ENCODE measurements at places on chromosomes 16 and 17.

- no peak for DNase-seq
Observed at GRCh38 chr16:22638393-22639206, 127.9 kb downstream of the NPIPB5 start.

DNA sequence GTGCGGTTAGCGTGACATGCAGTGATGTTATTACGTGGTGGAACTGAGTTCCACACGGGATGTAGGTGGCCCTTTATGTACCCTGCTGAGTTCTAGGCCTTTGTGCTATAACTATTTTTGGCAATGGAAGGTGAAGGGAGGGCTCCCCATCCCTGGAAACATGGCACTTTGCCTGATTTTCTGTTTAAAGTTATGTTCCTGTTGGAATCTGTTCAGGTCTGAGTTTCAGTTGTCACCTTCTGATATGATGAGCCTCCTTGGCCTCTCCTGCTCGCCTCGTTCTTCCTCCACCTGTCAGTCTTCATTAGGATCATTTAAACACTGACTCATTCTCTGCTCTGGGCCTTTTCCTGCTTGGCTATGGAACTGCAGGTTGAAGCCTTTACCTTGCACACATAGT lies 200.6 kb downstream of the FTO start:
- no peak for DNase-seq

- no peak for DNase-seq
Observed at GRCh38 chr16:17392857-17393692, 77.7 kb downstream of the XYLT1 start.

- no peak for DNase-seq
Observed at GRCh38 chr17:34711646-34712045, 132.3 kb downstream of the TMEM132E start.

GRCh38 chr17:60538726-60539125 lies 12.7 kb upstream of the APPBP2 start:
- no peak for DNase-seq

DNA sequence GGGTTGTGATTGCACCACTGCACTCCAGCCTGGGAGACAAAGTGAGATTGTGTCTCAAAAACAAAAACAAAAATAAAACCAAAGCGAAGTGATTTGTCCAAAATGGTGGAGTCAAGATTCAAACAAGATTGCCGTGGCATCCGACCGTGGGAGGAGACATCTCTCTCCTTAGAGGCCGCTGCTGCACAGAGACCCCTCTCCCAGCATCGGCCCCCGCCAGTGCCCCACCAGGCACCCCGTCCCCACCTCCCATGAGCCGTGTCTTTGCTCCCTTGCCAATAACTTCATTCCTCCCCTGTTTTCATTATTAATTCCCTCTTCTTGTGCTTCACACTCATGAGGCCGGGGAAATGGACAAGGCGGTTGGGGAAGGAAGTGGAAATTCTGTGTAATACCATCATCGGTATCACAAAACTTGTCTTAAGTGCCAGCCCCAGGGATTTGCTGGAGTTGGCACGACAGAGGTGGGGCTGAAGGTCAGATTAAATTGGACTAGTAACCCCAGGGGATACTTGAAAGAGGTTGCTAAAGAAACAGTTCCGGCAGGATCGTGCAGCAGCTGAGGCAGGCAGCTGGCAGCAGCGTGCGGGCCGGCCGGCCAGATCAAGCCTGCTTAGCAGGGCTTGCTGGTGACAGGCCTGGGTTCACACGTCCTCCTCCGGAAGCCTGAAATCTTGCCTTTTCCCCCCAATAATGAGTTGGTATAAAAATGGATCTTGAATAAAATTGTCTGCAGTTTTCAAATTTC lies 66.8 kb downstream of the RTN4RL1 start:
- no peak for DNase-seq

- no peak for DNase-seq
Observed at GRCh38 chr16:31010585-31011325, at the start of gene STX1B. Gene STX1B, minus strand, starts transcription at chr16:31010638. Its CDS starts 242 bp downstream, at chr16:31010396.

- no peak for DNase-seq
Observed at GRCh38 chr17:57104461-57105175, 19.6 kb downstream of the AKAP1 start.

- no peak for DNase-seq
Observed at GRCh38 chr16:31273676-31274075, 13.9 kb downstream of the ITGAM start.

DNA sequence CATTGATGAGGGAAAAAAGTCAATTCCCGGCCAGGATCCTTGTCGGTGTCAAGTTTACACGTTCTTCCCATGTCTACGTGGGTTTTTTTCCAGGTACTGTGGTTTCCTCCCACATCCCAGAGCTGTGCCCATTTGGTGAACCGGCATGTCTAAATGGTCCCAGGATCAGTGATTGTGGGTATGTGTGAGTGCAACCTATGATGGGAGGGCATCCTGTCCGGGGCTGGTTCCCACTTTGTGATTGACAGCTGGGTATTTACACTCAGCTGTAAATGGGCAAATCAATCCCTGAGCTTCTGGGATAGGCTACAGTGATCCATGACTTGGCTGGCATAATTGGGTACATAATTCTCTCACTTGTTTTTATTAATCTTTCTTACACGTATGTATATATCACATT lies 91.2 kb upstream of the IRX6 start:
- DNase-seq = no peak

- no peak for DNase-seq
Observed at GRCh38 chr17:305090-305976, 47.3 kb downstream of the RPH3AL start.

- no peak for DNase-seq
Observed at GRCh38 chr16:18792836-18793433, 2.8 kb upstream of the RPS15A start.

GRCh38 chr16:72159801-72160200 lies 12.2 kb downstream of the PMFBP1 start:
- DNase-seq = no peak

DNA sequence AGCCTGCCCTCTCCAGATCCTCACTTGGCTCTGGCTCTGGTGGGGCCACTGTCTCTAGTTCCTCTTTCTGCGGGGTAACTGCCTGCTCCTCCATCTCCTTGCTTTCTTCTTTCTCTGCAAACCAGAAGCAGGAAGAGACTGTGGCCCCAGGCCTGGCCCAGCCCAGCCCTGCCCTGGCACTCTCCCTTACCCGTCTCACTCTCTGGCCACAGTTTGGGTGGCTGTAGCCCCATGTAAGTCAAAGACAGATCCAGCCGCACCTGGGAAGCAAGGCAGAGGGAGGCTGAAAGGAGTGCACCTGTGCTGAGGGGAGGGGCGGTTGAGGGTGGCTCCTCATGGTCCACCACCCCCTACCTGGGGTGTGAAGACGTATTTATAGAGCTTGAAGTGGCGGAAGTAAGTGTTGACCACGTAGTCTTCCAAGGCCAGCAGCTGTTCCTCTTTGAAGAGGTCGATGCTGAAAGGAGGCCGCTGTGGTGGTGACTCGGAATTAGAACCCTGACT lies 2.8 kb downstream of the CFAP119 start:
- no peak for DNase-seq

DNA sequence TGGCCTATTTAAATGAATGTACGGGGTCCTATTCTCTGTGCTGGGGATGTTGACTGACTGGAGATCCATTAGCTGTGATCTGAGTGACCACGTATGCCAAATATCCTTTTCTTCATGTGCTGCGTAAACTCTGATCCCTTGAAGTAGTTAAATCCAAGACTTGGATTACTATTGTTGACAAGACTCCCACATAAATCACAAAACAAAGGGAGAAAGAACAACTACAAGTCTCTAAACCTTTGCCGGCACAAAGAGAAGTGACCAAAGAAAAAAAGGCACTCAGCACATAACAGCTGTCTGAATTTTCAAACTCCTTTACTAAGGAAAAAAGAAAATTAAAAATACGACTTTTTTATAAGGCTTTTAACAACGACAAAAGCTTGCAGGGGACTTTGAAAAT lies 559.9 kb upstream of the CDH8 start:
- DNase-seq = no peak

DNA sequence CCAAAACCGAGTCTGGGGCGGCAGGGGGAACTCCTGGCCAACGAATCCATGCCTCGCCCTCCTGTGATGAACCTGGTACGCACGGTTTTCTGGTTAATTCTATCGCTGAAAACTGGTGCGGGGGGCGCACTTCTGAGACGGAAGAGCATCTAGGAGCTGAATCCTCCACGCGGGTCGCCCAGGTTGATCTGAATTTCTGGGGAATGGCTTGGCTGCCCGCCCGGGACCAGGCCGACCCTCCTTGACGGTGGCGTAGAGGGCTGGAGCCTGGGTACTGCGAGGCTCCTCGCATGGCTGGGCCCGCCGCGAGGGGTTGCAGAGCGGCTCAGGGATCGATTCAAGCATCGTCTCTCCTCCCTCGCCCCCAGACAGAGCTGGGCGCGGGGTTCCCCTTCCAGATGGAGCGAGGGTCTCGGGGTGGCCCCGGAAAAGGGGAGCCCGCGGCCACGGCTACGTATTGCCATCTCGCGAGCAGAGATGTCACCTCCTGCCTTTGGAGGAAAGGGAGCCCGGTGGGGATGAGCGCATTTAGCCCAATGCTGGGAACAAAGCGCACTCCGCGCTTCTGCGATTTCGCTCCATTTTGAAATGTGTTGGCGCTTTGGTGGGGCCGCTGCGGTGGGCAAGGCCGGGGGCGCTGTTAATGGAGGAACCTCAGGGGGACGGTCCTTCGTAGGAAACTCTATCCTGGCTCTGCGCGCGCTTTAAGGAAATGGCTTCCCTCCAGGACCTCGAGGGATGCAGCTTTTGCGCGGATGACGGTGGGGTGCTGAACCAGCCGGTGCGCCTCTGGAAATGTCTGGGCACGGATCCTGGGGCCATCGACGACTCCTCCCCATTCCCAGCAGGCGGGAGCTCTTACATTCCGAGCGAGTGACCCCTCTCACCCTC lies 2.7 kb downstream of the MAPT start:
- no peak for DNase-seq
